NCI-H226 (cell line): ENCODE measurements at places on chromosomes 2 and 18.

DNA sequence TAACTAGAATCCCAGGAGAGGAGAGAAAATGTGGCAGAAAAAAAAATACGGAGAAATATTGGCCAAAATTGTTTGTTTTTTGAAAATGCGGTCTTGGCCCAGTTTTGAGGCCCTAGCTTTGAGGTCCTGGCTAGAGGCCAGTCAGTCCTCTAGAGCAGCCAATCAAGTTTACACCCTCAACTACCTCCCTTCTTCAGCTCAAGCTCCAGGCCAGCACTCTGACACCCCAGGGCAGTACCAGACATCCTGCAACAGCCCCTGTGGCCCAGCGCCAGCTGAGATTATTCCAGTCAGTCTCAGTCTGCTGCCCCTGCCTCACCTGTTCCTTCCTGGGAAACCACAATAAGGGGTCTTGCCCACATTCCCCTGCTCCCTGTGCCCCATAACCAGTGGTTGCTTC is 107.7 kb downstream of the UGGT1 start:
- DNase-seq = no peak

GRCh38 chr2:27727257-27727656 is 44.3 kb upstream of the MRPL33 start:
- DNase-seq = peak; percentile 17

- DNase-seq = peak; percentile 54
Measured at GRCh38 chr2:218375212-218375611, 6.9 kb upstream of the SLC11A1 start.

- DNase-seq = peak; percentile 67
Measured at GRCh38 chr2:208369091-208369490, 37.5 kb upstream of the PTH2R start.

GRCh38 chr2:113273027-113273551 is 5.6 kb downstream of the PAX8 start:
- no peak for DNase-seq

- DNase-seq = peak; percentile 58
Measured at GRCh38 chr18:63774511-63774910, 707 bp upstream of the SERPINB7 start.

- DNase-seq = no peak
Measured at GRCh38 chr18:51391731-51392130, 194.2 kb upstream of the MEX3C start.

DNA sequence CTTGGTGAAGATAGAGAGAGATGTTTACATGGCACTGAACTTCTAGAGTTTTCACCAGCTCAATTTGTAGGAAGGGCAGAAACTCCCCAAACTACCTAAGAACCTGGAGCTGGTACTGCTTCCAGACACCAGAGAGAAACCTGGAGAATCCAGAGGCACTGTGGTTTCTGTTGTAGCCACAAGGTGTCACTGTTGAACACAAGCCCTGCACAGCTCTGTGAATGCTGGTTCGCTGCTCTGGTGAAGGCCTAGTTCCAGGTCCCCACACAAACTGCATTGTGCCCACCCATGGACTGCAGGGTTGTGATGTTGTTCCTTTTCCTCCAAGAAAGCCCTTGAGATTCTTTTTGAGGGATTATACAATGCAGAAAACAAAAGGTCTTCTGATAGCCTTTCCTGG is 150.5 kb upstream of the HS6ST1 start:
- no peak for DNase-seq

GRCh38 chr2:179298666-179299065 is 34.0 kb upstream of the SESTD1 start:
- DNase-seq = no peak

DNA sequence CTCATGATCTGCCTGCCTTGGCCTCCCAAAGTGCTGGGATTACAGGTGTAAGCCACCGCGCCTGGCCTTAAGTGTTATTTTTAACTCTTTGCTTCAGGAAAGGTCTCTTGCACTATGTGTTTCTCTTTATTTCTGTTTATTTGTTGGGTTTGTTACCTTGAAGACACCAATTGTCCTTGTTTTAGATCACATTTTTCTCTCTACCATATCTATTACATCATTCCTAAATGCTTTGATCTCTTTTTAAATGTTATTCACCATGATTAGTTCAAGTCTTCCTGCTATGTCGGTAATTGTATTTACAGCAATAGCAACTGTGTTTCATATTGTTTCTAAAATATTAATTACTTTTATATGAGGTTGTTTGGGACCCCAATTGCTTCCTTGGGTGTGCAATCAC is 77.7 kb downstream of the CDC42EP3 start:
- no peak for DNase-seq

DNA sequence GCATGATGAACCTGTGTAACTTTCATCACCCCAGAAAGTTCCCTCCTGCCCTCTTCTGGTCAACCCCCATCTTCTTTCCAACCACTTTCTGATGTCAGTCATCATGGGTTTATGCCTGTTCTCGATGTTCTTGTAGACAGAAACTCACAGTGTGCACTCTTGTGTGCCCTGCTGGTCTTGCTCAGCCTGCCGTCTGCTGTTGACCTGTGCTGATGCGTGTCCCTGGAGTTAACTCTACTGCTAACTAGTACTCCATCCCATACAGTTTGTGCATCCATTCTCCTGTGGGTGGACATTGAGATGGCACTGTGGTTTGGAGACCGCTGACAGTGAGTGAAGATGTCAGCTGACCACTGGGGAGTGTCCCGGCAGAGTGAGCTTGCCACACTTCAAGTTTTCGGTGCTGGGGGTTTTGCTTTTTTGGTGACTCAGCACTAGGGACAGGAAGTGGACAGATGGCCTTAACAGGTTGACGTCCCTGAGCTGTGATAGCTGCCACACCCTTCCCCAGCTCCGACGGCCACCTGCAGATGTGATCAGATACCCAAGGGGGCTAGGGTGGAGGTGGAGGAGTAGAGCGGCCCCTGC is 14.8 kb downstream of the KLHL29 start:
- no peak for DNase-seq

GRCh38 chr18:76928179-76928868 is 106.0 kb downstream of the ZNF236 start:
- no peak for DNase-seq

DNA sequence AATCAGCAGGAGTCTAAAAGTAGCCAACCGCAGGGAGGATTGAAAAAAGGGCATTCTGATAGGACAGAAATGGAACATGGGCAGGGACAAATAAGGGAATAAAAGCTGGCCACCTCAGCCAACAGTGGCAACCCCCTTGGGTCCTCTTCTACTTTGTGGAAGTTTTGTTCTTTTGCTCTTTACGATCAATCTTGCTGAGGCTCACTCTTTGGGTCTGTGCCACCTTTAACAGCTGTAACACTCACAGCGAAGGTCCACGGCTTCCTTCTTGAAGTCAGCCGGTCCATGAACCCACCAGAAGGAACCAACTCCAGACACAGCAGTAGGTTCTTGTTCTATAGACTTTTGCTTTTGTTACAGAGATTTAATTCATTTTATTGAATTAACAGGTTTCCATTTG is 285.4 kb upstream of the CDH20 start:
- DNase-seq = no peak

DNA sequence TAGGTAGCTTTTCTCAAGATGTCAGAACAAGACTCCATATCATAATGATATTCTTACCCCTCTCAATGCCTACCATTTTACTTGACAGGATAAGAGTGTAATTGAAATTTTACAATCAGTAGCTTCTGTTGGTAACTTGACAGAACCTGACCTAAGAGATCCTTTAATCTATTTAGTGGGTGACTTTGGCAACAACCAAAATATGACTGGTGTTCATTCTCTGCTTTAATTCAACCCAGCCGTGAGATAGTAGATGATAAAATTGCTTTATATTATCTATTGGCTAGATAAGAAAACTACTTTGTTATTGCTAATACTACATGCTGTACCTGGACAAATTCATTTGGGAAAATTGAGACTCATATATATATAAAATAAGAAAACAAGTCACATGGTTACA is 770.2 kb upstream of the NXPH2 start:
- no peak for DNase-seq

- no peak for DNase-seq
Measured at GRCh38 chr18:36176177-36176584, 11.1 kb upstream of the MOCOS start.

DNA sequence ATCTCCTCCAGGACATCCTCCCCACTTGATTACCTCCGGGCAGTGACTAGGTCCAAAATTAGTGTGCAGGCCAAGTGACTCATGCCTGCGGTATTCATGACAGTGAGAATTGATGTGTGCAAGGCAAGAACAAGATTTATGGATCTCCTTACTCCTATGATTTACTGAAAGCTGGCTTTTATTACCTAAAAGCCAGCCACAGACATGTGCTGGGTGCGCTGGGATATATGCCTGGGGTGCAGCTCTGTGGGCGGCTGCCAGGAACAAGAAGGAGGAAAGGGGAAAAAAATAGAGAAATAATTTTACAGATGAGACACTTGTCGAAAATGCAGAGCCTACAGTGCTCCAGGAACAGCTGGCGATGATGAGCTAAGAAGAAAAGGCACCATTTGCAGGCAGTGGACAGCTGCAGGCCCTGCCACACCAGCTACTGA is 359.3 kb downstream of the CMPK2 start:
- no peak for DNase-seq

DNA sequence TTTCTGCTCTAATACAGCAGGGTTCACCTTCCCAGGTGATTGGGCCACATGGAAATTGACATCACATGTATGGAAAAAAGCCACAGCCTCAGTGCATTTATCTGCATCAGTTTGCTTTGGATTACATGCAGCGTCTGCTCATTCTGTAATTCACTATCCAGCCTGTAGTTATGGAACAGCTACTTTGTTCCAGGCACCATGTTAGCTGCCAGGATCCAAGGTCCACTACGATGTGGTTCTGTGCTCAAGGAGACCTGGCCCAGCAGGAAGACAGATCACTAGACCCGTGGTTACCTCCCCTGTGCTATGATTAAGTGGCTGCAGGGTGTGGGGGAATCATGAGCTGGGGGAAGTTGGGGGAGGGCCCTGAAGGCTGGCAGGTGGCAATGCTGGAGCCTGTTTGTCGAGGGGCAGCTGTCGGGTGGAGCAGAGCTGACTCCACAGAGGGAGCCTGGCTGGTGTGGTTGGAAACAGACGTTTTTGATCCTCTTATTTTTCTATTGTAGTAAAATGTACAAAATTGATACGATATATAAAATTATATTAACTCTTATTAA is 58.6 kb downstream of the TSHZ1 start:
- no peak for DNase-seq

DNA sequence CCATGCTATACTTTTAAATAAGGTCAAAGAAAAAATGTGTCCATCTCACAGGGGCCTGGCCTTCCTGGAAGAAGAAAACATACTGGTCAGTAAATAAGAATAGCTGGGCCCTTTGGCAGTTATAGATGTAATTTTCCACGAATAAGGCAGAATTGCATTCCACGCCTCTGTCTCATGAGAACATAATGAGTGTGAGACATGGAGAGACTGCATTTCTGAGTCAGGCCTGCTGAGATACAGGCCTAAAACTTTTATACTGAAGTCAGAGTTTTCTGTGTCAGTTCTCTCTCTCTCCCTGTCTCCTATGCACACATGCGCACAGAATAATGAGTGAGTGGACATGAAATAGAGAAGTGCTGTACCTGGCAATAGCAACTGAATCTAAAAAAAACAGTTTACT is 20.4 kb upstream of the IL1R1 start:
- peak; percentile 89 for DNase-seq

DNA sequence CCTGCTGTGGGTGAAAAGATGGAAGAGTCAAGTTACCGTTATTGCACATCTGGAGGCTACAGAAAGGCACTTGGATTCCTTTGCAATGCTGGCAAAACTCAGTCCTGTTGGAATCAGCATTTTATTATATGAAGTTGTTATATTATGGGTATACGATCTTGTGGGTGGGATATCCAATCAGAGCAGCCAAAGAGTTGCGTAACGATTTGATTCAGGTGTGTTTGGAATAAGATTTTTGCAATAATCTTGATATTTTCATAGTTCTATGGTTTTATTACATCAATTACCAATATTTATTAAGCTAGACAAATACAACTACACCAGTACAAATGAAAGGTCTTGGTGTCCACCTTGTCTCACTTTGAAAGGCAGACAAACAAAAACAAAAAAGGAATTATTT is 57.9 kb upstream of the SOS1 start:
- no peak for DNase-seq
